Transverse colon (tissue), 4 donors: ENCODE measurements at places on chromosomes 7 and 10. TPM values are rescaled to one million over a fixed set of nuclear protein-coding genes. Genes with fewer than 3 reads are reported as not detected.

SLC16A9 gene
- 14.1 TPM for total RNA-seq

GPR26 gene
- total RNA-seq, result not detected

GTPBP10 gene
- 1.5 TPM for total RNA-seq

COL17A1 gene
- total RNA-seq, result 179 TPM

CLEC5A gene
- total RNA-seq, result not detected

DAGLB gene
- total RNA-seq, result 59.1 TPM

TNS3 gene
- 77.4 TPM for total RNA-seq

BCL7B gene
- 91.9 TPM for total RNA-seq

THSD7A gene
- total RNA-seq, result 1.9 TPM

HBP1 gene
- total RNA-seq, result 89.6 TPM

ACHE gene
- total RNA-seq, result 29.9 TPM

CDHR1 gene
- total RNA-seq, result 107 TPM

TRIL gene
- 1.2 TPM for total RNA-seq

ADAM22 gene
- 17.3 TPM for total RNA-seq

VPS37D gene
- total RNA-seq, result 0.82 TPM

CNPY1 gene
- total RNA-seq, result not detected

HIPK2 gene
- total RNA-seq, result 37.0 TPM

FANK1 gene
- total RNA-seq, result 5.6 TPM
